Activated naive CD4-positive, alpha-beta T cell (primary cell): ENCODE measurements at places on chromosomes 1 and 21.

DNA sequence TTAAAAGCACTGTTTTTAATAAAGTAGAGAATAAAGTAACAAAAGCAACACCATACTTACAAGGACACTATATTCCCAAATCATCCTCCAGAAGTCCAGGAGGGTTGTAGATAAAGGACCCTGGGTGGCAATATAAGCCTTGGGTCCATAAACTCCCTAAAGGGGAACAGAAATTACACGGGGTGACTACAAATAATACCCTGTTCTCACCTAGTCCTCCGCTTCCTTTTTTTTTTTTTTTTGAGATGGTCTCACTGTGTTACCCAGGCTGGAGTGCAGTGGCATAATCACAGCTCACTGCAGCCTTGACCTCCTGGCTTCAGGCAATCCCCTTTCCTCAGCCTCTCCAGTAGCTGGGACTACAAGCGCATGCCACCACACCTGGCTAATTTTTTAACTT lies 13.1 kb downstream of the PTPN22 start:
- no peak for DNase-seq

DNA sequence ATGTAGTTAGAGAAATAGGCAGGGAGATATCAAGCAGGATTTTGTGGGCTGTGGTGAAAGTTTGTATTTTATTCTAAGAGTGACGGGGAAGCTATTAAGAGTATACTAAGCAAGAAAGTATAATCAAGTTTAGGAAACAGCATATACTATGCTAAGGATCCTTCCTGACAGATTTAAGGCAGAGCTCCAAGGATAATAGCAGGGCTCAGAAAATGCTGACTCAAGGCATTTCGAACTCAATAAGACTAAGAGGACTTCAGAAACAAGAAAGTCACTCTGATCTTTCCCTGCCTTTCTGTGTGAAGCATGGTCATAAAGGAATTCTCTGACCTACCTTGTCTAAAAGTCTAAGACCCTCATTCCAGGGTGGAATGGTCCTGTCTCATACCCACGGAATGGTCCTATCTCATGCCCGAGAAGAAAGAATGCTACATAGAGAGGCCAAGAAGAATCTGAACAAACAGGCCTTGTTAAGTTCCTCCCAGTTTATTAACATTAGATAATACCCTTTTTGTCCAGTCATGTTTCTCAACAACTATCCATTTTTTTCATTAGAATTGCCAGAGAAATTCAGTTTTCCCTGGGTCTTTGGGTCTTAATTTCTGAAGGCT lies 59.1 kb downstream of the HFM1 start:
- no peak for DNase-seq

- DNase-seq = no peak
Measured at GRCh38 chr1:30857964-30858363, 50.6 kb downstream of the SDC3 start.

- no peak for DNase-seq
Measured at GRCh38 chr1:99781798-99782197, 15.4 kb upstream of the FRRS1 start.

DNA sequence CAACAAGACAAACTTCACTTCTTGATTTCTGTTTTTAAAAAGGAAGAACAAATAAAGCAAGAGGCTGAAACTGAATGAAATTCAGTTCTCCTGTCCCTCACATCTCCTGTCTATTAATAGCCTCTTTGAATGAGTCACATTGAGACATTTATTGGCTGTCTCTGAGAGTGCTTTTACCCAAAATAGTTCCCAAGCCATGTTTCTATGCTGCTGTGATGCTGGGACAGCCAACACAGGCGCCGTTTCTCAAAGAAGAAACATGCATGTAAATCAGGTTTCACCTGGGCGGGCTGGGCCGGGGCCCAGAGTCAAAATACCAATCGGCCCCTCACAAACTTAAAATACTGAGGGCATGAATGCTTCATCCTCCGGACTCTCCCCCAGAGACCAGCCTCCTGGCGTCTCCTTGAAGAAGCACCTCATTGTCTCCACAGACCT lies 105.2 kb downstream of the EDEM3 start:
- DNase-seq = no peak

DNA sequence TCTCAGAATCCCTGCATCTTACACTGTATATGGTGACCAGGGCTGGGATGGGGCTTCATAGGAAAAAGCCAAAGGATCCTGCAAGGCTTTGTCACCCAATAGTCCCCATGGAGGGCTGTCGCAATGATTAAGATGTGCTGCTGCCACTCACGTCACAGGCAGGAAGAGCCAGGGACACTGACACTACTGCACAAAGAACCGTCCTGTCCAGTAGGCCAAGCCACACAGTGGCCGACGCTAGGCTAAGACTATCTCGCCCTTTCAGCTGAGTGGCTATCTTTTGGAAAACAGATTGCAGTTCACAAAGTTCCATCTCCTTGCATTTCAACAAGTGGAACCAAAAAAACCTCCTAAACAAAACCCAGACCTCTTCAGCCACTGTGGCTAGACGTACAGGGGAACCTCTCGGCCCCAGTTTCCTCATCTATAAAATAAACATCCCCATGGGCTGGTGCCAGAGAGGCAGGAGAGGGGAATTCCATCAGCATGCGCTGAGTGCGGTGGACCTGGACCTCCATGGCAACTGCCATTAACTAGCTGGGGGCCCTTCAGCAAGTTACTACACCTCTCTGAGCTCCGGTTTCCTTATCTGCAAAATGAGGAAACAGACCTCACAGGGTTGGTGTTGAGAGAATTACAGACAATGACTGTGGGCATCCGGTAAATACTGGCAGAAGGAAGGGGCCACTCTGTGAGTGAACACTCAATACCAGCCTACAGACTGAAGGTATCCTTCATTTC lies 8.7 kb downstream of the CAPZB start:
- DNase-seq = no peak

- DNase-seq = no peak
Measured at GRCh38 chr1:33191731-33192275, 10.0 kb upstream of the TRIM62 start.

- no peak for DNase-seq
Measured at GRCh38 chr21:41095983-41096382, 72.0 kb upstream of the BACE2 start.

DNA sequence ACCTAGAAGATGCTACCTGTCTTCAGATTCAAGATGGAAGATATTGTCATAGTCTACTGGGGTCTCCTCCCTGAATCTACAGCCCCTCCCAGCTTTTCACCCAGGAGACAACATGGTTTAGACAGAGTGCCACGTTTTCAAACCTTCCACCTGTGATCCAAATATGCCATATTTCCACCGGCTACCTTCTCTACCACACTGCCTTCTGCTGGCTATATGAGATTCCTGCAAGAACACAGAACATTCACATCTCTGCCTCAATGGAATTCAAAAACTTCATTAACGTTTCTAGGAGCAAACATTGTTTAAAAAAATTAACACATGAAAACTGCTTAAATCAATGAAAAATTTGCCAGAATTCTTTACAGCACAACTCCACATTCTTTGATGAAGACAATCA lies 12.9 kb upstream of the LELP1 start:
- no peak for DNase-seq

DNA sequence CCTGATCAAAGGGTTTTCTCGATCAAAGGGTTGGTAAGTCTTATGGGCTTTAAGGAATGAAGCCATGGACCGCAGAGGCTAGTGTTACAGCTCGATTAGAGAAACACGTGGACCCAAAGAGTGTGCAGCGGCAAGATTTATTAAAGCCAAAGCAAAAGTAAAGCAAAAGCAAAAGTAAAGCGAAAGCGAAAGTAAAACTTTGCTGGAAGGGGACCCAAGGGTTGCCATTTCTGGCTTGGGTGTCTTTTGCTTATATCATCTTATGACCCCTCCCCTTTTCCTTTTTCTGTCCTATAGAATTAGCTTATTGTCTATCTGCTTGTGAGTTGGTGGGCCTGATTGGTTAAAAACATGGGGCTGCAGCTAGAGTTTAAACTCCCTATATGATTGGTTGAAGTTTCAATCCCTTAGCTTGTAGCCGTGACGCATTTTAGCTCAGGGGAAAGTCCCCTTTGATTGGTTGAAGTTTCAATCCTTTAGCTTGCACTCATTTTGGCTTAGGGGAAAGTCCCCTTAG lies 957.0 kb downstream of the AMY1C start:
- DNase-seq = no peak
